ENCODE measurements at places on chromosomes 5 and 9.

DNA sequence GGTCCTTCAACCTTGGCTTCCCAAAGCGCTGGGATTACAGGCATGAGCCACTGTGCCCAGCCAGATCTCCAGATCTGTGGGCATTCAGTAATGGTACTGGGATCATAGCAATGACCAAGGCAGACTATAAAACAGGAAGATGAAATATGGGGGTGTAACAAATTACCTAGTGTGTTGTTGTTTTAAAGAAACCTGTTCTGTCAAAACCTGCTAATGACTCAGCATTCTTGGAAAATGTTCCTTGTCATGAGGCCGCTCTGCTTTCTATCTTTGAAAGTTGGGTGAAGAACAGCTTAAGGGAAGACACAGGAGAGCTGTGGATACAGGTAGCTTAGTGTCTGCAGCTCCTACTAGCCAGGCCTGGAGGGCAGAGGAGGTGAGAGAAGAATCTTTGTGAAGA, 19.4 kb downstream of the TARS1 start:
- no peak for DNase-seq

GRCh38 chr9:135761845-135762168, 59.8 kb downstream of the KCNT1 start:
- DNase-seq: no peak

DNA sequence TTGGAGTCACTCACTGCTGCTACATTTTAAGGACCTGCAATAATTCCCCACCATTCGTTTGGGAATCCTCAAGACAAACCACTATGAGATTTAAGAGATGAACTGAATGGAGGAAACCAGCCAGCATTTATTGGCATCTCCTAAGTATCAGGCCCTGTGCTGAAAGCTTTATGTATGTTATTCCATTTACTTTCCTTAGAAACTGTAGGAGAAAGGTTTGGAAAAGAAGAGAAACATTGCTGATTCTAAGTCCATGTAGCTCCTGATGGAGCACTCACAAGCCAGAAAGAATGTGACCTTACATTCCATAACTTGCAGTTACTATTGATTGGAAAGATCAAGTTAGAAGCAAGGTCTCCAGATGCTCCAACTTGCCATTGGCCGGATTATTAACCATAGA, 267.4 kb downstream of the GAS1 start:
- no peak for DNase-seq

GRCh38 chr9:82903503-82903902, 159.4 kb downstream of the RASEF start:
- DNase-seq: no peak

GRCh38 chr5:474840-475661, 32.1 kb downstream of the EXOC3 start:
- DNase-seq: no peak

DNA sequence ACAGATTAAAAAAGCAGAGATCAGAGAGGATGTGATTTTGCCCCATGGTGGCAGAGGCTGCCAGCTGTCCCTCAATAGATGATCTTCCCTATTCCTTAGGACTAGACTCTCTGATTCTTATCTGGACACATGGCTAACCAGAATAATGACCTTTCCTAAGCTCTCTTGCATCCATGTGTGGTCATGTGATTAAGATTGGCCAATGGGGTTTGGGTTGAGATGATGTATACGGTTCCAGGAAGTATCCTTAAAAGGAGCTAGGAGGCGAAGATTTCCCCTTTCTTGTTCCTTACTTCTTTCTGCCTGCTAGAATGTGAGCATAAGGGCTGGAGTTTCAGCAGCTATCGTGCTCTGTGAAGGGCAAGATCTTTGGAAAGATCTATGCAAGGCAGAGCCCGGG, 39.8 kb downstream of the FOXI1 start:
- DNase-seq: no peak

DNA sequence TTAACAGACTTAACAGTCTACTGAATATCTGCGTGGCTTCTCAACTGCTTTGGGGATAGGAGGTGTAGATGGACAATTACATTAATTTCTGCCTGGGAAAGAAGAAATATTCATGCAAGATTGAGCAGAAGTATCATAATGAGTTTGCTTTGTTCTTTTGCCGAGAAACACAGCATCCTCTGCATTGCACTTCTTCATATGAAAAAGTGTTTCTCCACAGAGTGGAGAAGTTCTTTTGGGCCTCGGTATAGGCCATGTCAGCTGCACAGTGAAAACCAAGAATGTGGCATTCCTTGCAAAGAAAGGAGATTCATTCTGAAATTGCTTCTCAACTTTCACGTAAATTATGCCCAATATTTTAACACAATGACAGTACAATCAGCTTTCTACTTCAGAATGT, 17.6 kb upstream of the SNX2 start:
- no peak for DNase-seq

- DNase-seq: no peak
Observed at GRCh38 chr9:94127806-94128205, 43.5 kb downstream of the PTPDC1 start.

DNA sequence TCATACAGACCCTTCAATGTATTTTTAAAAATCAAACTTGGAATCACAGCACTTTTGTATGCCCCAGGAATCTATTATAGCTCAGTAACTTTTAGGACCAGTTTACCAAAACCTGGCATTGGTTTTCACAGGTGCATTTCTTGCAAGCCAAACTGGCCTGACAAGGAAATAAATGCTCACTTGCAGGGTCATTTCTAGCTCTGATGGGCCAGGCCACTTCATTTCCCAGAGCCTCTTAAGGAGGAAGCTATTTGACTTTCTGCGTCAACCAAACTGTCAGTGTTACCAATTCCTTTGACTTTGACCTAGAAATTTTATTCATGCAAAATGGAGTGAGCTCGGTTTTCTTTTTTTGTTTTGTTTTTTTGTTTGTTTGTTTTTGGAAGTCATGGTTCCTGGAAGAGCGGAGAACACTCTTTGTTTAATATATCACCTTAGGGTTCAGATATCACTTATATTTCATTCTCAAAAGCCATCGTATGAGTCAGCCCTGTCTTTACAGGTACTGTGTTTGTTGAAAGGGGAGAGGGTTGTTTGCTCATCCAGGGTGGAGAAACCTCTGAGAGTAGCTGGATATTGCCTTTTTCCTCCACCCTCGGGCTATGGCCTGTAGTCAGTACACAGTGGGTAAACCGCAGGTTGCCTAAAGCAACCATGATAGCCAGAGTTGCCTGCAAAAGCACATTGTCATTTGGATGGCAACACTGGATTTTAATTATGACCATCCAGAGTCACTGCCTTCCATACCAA, 58.9 kb downstream of the GNA14 start:
- DNase-seq: no peak

GRCh38 chr5:63516006-63516405, 446.2 kb downstream of the HTR1A start:
- no peak for DNase-seq

GRCh38 chr5:154767576-154767975, 12.4 kb downstream of the LARP1 start:
- DNase-seq: no peak

- no peak for DNase-seq
Observed at GRCh38 chr9:130292106-130292505, 26.5 kb downstream of the HMCN2 start.

DNA sequence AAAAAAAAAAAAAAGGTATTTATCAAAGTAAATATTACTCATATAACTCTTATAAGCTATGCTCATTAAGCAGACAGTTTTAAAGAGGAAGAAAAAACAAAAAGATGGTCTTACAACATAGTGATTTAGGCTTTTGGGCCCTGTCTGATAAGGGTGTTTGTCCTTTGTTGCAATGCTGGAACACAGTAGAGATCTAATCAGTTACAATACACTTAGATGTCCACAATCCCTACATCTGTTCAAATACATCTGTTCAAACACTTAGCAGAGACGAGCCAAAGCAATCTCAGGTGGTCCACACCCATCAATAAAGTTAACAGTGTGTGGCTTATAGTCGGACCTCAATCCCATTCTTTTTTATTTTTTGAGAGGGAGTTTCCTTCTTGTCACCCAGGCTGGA, 11.0 kb downstream of the PRXL2C start:
- no peak for DNase-seq

All from activated CD8-positive, alpha-beta memory T cell treated with anti-CD3 and anti-CD28 coated beads for 4 hours (primary cell).